ENCODE measurements at places on chromosomes 12 and 14.

DNA sequence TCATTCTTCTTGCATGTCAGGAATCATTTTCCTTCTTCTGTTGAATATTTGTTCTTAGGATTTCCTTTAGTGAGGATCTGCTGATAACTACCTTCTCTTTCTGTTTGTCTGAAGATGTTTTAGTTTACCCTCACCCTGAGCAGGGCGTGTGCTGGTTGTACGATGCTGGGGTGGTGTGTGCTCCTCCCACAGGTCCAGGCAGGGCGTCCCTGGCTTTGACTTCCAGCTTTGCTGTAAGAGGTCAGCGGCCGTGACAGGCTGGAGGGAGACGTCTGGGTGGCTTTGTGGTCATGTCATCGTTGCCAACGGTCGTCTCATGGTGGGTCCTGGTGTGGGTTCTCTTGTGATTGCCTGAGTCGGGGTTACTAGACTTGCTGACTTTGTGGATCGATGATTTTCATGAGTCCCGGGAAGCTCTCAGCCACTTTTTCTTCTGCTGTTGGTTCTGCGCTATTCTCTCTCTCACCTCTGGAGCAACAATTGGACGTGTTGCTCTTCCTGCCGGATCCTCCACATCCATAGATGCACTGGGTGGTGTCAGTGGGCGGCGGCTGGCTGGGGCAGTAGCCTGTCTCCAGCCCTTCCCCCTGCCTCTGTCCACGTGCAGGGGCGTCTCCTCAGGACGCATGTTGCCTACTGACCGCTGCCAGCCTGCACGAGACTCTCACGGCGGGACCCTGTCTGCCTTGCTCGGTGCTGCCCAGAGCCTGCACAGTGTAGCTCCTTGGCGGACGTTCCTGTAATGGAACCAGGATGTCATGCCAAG is 8.4 kb downstream of the PACS2 start:
- no peak for DNase-seq

DNA sequence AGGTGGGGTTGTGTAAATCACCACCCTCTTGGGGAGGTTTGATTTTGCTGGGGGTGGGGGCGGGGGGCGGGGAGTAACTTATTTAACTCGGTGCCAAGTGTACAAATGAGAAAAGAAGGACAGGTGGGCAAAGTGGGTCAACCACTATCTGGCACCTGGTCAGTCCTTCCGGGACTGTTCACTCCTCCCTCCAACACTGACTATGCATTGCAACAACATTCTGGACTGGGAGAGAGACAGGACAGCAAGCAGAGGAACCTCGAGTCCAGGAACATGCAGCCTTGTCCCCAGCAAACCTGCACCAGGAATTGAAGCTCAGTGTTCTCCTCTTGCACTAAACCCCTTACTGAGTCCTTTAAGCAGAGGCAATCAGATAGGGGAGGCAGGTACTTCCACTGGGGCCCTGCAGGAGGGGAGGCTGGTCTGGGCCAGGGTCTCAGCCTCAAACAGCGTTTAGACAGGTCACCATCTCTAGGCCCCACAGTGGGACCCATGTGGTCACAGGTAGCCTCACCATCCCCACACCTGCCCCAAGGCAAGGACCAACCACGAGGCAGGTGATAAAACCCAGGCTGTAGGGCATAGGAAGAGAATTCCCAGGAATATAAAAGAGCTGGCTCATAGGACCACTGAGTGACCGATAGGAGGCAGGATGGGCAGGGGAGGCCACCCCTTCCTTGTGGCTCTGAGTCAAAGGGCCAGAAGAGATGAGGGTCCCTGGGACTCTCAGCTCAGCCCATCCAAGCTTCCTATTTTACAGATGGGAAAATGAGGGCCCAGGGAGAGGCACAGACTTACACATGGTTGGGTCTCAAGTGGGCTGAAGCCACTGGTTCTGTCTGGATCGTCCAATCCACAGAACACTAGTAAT is 9.8 kb downstream of the CCDC85C start:
- DNase-seq = no peak

DNA sequence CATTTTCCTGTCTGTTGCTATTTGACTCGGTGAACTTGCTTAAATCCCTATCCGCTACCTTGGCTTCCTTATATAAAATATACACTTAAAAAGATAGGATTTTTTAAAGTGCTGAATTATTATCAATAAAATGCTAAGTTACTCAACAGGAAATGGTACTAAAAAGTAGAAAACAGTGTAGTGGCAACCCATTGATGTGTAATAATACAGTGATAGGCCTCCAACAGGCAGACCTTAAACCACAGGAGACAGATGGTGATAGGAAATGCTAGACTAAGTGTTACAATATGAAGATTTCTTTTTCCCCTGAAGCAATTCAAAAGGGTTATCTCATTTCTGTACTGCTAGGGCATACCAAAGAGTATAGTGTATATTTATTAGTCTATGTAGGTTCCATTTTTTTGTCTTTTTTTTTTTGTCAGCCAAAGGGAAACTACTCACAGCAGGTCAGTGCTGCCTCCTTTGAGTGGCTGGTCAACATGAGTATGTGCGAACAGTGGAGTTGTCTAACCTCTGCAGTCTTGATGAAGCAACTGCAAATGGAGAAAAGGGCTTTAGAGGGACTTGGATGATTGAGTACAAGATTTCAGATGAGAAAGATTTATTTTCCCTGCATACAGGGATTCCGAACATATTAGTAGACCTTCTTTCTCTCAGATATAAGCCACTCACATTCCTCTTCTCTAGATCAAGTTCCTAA is 183.8 kb downstream of the ACSS3 start:
- no peak for DNase-seq

- no peak for DNase-seq
Observed at GRCh38 chr14:22484632-22485031, 104.4 kb downstream of the DAD1 start.

DNA sequence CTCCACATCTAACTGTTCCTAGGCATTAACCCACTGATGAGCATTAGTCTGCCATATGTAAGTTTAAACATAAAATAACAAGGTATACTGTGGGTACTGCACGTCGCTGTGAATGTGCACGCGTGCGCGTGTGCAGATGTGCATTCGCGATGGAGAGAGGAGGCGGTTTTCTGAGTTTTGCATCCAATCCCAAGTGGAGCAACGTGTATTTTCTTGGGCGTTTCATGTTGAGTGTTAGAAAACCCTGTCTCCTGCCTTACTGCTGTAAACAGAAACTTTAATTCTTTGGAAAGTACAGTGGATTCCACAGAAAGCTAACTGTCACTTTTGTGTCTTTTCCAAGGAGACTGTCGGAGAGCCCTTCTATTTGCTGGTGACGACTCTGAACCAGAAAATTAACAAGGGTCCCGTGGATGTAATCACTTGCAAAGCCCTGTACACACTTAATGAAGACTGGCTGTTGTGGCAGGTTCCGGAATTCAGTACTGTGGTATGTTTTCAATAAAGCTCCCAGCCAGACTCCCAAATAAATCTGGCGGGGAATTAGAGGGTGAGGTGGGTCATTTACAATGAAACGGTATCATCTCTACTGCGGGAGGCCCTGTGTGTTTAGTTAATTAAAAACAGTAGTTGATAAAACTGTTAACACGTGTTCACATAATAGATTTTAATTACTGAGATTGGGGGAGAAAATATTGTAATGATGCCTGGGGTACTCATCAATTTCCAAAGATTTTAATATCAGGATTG is 116.5 kb downstream of the PLXNC1 start:
- no peak for DNase-seq

- DNase-seq = no peak
Observed at GRCh38 chr12:116382686-116383530, 105.4 kb upstream of the MED13L start.

Measured in stimulated activated naive CD8-positive, alpha-beta T cell treated with anti-CD3 and anti-CD28 coated beads, Interleukin-15, Interleukin-2, amounts not matched to agents 100 U/mL and 50 U/mL, for 24 hours (primary cell).